ENCODE measurements at places on chromosomes 4 and X. TPM values are rescaled to one million over a fixed set of nuclear protein-coding genes. Genes with fewer than 3 reads are reported as not detected.

- DNase-seq: no peak
These were observed 92.7 kb downstream of the STK32B start for GRCh38 chr4:5143940-5144339.

DNA sequence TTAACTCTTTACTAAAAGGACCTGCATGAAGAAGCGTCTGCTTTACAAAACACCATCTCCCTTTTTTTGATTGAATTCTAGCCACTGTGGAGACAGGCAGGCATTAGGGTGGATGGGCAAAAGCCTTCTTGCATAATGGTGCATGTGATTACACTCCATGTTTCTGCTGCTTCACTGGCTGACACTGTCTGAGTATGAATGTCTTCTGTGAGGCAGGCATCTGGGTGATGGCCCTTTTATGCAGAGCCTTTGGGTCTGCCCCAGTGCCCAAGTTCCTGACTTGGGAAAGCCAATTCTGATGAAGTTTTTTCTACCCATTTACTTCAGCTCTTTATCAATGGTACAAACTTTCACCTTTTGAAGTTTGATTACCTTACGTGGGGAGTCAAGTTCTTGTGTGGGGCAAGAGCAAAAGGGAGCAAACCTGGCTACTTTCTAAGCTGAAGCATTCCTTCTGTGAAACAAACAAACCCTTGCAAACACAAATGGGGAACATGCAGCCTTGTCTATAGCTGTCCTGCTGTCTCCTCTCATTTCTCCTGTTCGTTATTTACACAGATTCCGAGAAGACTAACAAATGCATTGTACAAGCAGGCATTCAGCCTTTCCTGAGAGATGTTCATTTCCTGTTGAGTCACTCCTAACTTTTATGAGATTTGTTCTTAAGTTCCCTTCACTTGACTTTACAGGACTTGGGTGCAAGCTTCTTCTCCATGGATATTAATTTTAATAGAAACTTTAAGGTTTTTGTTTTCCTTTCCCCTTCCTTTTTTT lies 301.9 kb downstream of the TLL1 start:
- DNase-seq: no peak

DNA sequence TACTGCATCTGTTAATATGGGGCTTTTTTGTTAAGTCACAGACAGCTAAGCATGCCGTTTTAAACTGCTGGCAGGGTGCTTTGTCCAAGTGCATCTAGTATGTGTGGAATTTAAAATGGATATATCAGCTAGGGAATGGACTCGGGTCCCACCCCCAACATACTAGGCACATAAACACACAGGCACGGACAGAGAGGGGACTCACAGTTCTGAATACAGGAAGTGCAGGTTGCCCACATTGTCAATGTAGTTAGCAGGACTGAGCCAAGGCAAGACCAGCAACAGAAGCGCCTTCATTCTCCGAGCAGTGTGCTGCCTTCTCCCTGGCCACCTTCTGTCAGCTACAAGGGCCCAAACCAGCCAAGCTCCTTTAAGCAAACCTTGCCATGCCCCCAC lies 33.6 kb downstream of the LNX1 start:
- DNase-seq: no peak

- DNase-seq: no peak
These were observed 19.8 kb upstream of the GLRA2 start for GRCh38 chrX:14509325-14510057.

DNA sequence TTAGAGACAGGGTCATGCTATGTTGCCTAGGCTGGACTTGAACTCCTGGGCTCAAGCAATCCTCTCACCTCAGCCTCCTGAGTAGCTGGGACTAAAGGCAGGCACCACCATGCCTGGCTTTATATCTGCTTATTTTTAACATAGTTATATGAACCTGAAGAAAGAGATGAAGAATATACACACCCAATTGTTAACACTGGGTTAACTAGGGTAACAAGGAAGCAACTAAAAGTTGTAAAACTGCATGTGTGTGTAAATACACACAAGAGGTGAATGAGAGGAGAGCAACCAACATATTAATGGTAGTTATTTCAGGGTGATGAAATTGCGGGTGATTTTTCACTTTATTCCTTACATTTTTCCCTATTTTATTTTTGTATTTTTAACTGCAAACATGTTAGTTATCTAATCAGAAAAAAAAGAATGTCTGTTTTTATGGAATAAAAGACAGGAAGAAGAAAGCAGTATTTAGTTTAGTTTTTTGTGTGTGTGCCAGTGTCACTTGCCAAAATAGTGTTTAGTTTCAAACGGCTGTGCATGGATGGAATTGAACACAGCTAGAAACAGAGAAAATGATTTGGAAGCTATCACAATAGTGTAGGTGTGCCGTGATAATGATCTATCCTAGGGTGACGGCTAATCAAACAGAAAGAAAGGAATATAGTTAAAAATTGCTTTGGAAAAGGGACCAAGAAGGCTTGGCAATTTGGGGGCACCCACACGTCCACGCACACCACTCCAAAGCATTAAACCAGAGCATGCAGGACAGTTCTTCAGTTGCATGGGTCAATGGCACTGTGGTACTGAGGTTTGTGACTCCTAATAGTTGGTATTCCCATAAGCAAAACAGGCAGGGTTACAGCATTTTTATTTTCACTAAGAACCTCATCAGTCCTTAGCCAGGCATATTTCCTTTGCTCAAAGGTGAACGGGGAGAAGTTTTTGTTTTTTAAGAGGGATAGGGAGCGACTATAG lies 89.1 kb upstream of the KLHL13 start:
- no peak for DNase-seq

Gene SYNPO2
- 0.93 TPM for total RNA-seq

Gene MEPE
- not detected for total RNA-seq
